ENCODE measurements at places on chromosomes 1 and 21.

GRCh38 chr1:26168410-26169197, at the start of gene C1orf232:
Gene C1orf232, minus strand, starts transcription at chr1:26168963. Its CDS starts 464 bp downstream, at chr1:26168499.
- peak; percentile 88 for DNase-seq

DNA sequence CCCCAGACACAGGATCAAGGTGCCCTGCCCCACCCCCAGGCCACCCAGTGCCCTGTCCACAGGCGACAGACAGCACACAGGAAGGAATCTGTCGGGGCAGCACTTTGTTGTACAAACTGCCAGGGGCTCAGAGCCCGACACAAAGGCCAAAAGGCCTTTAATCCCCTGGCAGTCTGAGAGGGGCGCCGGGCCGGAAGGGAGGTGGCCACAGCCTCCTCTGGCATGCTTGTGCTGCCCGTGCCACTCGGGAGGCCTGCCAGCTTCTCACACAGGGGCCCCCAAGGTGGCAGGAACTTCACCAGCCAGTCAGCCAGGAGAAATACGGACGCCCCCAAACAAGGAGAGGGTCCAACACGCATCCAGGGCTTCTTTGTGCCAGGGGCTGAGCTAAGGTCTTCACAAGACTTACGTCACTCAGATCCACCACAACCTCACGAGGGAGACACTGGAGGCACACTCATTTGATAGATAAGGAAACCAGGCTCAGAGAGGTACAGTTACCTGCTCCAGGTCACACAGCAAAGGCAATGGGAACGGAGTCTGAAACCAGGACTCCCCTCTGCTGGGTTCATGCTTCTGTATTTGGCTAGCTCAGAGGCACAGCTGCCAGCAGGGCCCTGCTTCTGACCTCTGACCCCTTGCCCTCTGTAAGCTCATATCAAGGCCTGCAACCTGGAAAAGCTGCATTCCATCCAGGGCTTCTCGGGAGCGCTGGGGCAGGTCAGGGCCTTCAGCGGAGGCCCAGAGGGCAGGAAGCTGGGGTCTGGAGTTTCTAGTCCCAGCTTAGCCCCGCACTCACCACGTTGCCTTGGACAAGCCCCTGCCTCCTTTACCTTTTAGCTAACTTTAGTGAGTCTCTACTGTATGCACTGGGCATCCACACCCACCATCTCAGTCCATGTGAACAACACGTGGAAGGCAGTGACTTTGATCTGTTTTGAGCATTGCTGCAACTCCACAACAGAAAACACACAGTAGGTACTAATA, 34.8 kb downstream of the HSPG2 start:
- no peak for DNase-seq

DNA sequence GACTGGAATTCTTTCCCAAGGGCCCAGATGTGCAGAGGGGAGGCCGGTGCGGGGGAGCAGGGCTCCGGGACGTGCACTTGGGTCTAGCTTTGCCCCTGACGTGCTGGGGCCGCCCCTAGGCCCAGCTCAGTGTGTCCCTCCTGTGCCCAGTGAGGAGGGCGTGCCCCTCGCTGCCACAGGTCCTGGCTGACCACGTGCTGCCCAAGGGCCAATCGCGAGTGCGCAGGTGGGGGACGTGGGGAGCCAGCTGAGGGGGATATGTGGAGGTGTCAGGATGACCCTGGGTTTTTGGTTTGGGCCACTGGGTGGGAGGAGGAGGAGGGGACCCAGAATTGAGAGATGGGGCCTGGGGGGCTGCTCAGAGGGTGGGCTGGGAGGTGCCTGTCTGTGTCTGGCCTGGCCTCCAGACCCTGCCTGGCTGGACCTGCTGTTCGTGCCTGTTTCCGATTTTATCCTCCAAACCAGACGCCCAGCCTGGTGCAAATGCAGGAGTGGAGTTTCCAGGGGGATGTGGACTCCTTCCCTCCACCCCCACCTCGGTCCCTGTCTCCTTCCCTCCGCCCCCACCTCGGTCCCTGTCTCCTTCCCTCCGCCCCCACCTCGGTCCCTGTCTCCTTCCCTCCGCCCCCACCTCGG, 6.1 kb upstream of the RNF223 start:
- peak; percentile 27 for DNase-seq

DNA sequence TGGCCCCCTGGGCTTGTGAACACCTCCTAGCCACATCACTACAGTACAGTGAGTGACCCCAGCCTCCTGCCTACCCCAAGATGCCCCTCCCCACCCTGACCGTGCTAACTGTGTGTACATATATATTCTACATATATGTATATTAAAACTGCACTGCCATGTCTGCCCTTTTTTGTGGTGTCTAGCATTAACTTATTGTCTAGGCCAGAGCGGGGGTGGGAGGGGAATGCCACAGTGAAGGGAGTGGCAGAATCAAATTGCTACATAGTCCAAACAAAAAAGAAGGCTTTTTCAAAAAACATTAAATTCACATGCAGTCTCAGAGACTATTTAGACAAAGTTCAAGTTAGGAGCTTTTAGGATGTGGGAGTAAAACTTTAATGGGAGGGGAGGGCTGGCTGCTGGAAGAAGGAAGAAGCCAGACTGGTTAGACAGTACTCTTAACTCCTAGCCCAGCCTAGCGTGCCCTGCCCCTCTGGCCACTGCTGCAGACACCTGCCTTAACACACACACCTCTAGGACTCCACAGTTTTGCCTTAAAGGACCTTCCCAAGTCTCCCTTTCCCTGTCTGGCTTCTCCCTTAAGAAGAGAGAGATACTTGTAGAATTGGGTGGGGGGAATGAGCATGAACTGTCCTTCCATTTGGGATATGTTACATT, 9.4 kb downstream of the PEA15 start:
- DNase-seq = no peak

DNA sequence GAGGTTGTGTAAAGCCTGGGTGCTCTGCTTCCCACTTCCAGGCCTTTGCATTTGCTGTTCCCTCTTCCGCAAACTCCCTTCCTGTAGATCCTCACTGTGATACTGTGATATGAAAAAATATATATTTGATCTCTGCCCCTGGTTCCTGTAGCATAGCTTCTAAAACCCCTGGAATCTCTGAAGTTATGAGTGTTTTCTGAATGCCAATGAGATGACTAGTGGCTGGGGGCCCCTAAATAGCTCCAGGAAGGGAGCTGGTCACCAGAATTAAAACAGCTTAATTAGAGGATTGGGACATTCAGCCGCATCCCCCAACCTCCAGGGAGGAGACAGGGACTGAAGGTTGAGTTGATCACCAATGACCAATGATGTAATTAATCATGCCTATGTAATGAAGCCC, 21.9 kb downstream of the DUSP10 start:
- DNase-seq = no peak

DNA sequence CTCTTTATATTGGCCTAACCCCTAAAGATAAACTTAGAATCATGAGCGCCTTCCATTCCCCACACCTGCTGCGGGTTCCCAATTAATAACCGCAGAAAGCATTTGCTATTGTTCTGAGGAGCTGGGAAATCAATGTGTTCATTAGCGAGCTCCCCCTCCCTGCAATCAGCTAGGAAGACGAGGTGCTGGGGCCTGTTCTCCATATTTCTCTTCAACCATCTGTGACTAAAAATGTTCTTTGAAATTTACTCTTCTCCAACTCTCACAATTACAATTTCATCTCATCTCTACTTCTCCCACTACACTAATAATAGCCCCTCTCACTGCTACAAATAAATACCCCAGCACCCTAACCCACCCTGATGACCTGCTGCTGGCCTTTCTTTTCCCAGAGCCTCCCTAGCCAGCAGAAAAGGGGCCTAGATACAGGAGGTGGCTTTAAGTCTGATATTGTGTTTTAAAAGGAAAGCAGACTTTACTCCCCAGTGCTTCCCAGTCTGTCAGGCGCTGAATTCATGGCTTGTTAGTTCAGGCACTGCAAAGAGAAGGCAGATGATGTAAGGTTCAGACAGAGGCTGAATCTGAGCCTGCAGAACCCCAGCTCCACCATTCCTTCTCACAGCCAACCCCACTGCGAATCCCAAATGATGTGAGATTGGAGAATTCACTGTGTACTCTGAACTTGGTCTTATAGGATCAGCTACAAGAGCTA, 477.5 kb upstream of the DAB1 start:
- DNase-seq = no peak

DNA sequence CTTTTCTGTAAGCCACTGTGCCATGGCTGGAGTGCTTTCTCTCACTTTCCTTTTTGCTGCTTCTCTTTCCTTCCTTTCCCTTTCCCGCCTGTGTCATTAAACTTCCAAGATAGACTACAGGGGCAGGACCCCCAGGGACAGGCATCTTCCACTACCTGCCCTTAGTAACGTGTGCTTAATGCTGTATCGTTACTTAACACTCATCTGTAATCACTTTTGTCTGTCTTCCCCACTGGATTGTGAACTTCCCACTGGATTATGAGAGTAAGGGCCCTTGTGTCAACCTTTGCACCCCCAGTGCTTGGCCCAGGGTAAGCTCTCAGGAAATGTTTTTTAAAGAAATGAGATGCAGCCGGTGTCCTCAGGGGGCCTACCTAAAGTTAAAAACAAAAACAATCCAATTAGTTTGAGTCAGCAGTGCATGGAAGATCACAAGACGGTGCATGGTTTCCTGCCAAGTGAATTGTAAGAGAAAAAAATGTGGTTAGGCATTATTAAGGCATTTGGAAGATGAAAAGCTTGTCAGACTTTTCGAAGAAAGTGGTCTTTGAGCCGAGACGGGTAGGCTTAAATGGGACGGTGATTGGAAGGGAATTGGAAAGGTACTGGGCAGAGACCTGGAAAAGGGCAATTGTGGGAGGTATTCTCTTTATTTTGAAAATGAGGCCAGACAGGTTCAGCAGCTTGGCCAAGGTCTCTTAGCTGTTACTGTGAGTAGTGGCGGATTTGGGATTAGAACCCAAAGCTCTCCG, 958 bp downstream of the LYPLAL1 start:
- DNase-seq = peak; percentile 52

- DNase-seq = no peak
Measured at GRCh38 chr1:47637111-47637685, 199.4 kb downstream of the FOXD2 start.

DNA sequence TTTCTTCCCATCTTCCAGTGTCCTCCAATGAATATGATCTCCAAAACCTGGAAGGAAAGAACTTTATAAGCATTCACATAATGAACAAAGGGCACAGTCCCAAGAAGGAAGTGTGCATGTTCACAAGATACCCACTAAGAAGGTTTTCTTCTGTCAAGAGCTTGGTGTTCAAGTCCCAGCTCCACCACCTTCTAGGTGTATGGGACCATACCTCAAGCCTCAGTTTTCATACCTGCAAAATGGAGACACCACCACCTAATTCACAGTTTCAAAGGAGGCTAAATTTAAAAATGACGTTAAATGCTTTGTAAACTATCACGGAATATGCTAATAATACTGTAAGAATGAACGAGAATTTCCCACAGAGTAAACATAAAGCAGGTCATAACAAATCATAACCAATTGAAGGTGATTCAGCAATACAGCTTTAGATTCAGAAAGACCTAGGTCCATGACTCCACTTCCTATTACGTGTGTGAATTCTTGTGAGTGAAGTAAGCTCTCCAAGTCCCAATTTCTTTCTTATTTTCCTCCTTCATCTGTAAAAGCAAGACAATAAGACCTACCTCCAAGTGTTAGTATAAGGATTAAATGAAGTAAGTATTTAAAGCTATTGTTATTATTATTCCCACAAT, 8.1 kb upstream of the KTI12 start:
- no peak for DNase-seq

DNA sequence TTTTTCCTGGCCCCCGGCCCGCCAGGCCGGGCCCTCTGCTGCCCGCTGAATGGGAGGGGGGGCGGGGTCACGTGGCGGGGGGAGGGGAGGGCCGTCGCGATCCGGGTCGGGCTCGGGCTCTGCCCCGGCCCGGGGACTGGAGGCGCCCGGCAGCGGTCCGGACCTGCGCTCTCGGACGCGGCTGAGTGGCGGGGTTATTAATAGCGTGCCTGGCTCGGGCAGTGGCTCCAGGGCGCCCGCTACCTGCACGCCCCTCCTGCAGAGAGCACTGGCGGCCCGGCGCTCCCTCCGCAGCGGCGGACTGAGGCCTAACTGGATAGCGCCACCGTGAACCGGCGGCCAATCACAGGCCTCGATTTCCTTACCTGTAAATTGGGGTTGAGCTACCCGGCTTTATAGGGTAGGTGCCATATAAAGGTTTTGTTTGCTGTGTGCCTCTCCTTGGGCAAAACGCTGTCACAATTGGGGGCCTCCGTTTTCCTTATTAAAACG, 28.1 kb downstream of the AHDC1 start:
- peak; percentile 57 for DNase-seq

Data from NCI-H2171 treated with DMSO at 0.1 percent for 48 hours (cell line).